ENCODE measurements at places on chromosomes 2 and 18.
A peak's percentile ranks its signal among the peaks of the same experiment; 100 is the strongest.

DNA sequence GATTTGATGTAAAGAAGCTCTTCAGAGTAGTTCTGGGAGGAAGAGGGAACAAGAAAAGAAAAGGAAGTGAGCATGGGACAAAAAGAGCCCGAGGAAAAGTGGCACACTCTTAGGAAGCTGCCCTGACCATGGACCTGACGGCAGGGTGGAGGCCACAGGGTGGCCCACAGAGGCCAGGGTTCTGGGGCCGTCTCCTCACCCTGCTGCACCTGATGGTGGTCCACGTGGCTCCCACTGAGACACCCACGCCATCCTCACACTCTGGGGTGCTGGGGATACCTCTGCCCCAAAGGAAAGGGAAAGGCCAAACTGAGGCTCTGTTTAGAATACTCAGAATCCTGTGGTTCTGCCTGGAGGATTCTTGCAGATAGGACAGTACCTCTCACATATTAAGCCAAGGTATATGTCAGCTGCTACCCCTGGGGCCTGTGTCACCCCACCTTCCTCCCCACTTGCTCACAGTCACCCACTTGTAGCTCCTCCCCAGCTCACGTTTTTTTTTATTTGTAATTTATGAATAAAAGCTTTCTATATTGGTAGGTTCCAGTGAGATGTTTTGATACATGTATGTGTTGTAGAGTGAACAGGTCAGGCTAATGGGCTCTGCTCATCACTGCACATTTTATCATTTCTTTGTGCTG lies 171.1 kb downstream of the LDLRAD4 start:
- no peak for DNase-seq

- no peak for DNase-seq
Observed at GRCh38 chr2:7057865-7058400, 140.7 kb downstream of the RNF144A start.

- no peak for DNase-seq
Observed at GRCh38 chr2:204632410-204632809, 87.1 kb downstream of the PARD3B start.

DNA sequence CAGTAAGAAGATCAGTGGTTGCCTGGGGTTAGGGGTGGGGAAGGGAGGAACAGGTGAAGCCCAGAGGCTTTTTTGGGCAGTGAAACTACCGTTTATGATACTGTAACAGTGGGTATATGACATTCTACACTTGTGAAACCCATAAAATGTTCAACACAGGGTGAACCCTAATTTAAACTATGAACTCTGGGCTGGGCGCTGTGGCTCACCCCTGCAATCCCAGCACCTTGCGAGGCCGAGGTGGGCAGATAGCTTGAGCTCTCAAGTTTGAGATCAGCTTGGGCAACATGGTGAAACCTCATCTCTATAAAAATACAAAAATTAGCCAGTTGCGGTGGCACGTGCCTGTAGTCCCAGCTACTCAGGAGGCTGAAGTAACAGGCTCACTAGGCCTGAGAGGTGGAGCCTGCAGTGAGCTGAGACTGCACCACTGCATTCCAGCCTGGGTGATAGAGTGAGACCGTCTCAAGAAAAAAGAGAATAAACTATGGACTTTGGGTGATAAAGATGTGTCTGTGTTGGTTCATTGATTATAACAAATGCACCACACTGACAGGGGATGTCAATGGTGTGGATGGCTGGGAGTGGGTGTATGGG lies 17.6 kb upstream of the USP14 start:
- no peak for DNase-seq

DNA sequence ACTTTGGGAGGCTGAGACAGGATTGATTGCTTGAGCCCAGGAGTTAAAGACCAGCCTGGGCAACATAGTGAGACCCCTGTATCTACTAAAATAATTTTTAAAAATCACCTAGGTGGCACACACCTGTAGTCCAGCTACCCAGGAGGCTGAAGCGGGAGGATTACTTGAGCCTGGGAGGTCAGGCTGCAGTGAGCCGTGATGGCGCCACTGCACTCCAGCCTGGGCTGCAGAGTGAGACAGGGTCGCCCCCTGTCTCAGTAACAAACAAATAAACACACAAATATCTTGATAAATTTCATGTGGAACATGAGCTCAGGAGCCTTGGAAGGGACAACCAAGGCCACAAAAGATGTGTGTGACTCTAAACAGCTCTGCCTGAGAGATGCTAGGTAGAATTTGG lies 11.7 kb upstream of the ANKRD53 start:
- no peak for DNase-seq

DNA sequence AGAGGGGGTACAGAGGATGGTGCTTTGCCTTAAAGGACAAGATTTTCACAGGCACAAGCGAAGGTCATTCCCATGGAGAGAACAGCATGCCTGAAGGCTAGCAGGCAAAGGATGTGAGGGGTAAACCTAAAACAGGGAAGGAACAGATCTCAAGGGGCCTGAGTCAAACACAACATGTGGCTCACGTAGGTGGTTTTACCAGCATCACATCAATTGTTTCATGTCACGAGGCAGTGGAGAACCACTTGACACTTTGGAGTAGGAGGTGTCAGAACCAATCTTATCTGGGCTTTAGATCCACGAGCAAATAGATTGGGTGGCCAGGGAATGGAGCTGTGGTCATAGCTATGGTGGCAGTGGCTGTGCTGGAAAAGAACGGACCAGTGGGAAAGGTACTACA lies 8.4 kb downstream of the COX5B start:
- no peak for DNase-seq

DNA sequence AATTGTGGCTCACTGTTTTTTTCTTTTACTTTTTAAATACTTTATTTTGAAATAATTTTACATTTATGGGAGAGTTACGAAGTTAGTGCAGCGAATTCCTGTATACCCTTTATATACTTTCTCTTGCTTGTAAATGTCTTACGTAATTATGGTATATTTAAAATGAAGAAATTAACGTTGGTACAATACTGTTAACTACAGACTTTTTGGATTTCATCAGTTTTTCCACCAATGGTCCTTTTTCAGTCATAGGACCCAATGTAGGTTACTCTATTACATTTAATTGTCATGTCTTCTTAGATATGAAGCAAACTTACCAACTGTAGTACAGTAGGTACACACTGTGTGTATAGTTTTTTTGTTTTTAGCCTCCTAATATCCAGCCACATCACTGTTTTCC lies 76.3 kb downstream of the BOLA3 start:
- DNase-seq = no peak

DNA sequence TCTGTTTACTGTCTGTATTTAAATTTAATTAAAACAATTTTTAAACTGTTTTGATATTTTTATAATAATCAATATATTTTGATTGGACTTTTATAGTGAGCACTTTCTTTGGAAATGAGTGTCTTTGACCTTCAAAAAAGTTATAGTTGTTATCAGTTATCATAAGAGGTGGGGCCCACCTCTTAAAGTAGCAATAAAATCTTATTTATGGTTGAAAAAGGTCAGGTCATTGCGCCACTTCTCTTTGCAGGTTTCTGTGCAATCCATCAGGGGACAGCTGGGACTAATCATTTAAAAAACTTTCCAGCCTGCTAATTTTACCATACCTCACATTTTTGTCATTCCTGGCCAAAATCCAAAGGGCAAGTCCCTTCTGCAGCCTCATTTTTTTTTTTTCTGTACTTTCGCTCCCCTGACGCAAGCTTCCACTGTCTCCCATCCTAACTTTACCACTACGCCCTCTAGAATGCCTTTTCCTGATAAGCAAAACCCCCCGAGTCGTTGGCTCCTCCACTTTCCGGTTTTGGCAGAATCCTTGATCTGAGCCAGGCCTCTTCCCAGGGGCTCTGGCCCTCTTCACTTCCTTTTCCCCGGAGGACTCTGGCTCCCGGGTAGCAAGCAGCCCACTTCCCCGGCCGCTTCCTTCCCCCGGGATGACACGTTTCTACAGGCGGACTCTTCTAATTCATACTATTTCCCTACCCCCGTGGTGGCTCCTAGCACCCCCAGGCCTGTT lies 1.1 kb upstream of the SEH1L start:
- no peak for DNase-seq

GRCh38 chr2:37468170-37468569 lies 123.7 kb downstream of the QPCT start:
- no peak for DNase-seq

GRCh38 chr18:76579301-76579695 lies 84.3 kb upstream of the ZNF516 start:
- DNase-seq = no peak

- DNase-seq = peak; percentile 30
Observed at GRCh38 chr2:144516981-144517865, 2.7 kb downstream of the ZEB2 start.

Data from NCI-H774 (cell line).